ENCODE measurements at places on chromosomes 12 and 14.

GRCh38 chr12:25107920-25108319, 87.0 kb downstream of the DNAI7 start:
- no peak for DNase-seq

DNA sequence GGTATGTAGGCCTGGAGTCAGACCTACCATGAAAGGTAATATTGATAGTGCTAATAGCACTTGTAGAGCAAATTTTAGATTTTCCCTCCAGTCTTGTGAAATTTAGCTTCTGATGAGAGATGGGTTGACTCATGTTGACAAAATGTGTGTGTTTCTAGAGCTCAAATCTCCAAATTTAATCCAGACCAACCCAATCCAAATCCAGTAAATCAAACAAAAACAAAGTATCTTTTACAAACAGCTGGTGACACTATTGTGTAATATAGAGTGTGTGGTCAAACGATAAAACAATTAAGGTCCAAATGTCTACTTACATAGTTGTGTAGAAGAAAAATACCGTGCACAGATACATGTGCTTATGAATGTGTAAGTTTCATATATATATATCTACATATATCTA, 63.4 kb upstream of the KITLG start:
- no peak for DNase-seq

GRCh38 chr14:58862416-58863160, 224.8 kb downstream of the DACT1 start:
- DNase-seq: no peak

DNA sequence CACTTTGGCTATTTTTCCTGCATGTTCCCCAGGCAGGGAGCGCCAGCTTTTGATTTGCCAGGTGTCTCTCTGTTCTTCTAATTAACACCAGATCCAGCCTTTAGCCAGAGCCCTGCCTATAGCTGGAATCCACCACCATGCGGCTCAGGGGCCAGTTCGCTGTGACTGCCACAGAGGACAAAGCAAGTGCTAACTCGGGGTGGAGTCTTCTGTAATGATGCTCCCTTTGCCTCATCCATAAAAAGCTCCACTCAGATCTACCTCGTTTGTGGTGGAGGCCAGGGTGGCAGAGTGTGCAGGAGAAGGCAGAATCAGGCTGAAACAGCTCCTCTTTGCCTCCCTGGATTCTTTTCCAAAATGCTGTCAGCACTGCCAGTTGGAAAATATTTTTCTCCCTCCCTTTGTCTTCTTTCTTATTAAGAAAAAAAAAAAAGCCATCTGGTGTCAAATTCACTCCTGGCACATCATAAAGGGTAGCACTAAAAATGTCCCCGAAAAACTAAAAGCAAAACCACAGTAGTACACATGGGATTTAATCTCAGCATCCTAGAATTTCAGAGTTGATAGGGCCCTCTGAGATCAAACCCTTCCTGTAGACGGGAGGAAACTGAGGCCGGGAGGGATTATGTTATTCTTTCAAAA, 18.0 kb upstream of the CTDSP2 start:
- DNase-seq: no peak

DNA sequence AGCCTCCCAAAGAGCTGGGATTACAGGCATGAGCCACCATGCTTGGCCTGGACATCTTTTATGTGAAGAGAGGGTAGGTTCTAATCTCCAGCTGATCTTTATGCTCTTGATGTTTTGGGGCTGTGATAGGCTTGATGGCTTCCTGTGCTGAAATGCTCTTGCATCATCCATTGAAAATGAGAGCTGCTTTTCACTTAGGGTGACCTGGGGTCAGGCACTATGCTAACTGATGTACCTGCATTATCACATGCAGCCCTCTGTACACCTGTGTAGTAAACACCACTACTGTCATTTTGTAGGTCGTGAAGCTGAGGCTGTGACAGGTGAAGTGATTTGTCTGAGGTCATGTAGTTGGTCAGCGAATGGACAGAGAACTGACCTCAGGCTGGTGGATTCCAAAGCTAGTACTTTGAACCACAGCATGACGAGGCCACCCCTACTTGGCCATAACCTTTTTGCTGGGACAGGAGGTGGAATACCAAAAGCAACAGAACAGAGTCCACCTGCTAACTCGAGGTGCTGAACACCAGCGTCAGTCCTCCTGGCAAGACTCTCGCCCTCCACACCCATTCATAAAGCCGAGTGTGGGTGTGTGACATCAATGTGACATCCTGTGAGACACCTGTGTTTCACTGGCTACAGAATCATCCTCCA, 69.1 kb downstream of the C12orf75 start:
- DNase-seq: no peak

GRCh38 chr14:100212476-100213333, 26.2 kb upstream of the YY1 start:
- DNase-seq: no peak

GRCh38 chr14:88297306-88297705, 25.8 kb downstream of the KCNK10 start:
- DNase-seq: no peak

- DNase-seq: no peak
Observed at GRCh38 chr12:71536279-71536938, 96.8 kb downstream of the LGR5 start.

DNA sequence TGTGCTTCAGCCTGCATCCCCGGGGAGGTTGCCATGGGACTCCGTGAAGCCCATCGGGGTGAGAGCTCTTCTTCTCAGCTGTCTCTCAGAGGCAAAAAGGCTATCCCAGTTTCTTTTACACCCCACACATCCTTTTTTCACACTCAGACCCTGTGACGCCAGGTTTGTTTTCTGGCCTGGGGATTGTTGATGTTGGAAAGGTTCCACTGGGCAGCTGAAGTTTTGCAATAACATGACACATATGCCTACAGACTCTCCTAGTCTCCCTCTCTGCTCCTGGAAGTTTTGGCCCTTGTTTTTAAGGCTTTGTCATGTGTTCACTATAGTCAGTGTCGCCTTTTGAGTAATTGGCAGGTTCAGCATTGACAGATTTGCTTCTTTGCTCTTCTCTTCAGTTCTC, 118.6 kb downstream of the SMOC1 start:
- DNase-seq: no peak

DNA sequence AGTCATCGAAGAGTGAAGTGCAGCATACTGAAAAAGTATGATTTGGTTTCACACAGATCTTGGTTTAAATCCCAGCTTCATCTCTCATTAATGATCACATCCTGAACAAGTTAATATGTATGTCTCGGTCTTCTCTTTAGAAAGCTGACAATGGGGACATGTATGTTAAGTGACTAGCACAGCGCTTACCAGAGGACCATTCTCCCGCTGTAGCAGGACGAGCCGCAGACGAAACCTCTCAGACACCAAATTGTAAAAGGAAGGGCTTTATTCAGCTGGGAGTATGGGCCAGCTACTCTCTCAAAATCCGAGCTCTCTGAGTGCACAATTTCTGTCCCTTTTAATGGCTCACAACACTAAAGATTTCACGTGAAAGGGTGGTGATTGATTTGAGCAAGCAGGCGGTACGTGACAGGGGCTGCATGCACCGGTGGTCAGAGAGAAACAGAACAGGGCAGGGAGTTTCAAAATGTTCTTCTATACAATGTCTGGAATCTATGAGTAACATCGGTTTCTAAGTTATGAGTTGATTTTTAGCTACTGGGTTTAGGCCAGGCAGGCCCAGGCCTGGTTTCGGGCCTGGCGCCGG, 682.4 kb downstream of the DIO2 start:
- no peak for DNase-seq

- peak; percentile 31 for DNase-seq
Observed at GRCh38 chr12:53757101-53757770, 5.5 kb upstream of the CISTR start.

GRCh38 chr12:104460973-104461698, 4.4 kb downstream of the CHST11 start:
- no peak for DNase-seq

GRCh38 chr14:94378527-94379290, 9.7 kb downstream of the SERPINA1 start:
- DNase-seq: no peak

DNA sequence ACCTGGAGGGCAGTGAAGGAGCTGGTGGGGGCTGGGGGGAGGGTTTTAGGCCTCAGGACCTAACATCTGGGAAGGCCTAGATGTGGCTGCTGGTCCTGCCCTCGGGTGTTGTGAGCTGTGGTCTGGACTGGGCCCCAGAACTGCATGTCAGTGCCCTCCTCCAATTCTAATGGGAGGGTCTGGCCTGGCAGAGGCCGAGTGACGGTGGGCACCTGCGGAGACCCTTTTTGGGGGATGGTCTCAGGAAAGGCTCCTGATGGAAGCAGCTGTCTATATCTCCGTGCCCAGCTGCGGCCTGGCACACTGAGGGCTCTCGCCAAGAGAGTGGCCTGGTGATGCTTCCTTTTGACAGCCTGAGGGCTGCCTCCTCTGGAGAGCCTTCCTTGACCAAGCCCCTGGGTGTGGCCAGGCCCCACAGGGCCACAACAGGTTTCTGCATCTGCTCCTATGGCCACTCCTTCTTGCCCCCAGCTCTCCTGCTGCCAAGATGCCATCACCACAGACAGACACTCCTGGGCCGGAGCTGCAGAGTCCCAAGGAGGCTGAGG, 5.3 kb downstream of the EXOC3L4 start:
- no peak for DNase-seq

DNA sequence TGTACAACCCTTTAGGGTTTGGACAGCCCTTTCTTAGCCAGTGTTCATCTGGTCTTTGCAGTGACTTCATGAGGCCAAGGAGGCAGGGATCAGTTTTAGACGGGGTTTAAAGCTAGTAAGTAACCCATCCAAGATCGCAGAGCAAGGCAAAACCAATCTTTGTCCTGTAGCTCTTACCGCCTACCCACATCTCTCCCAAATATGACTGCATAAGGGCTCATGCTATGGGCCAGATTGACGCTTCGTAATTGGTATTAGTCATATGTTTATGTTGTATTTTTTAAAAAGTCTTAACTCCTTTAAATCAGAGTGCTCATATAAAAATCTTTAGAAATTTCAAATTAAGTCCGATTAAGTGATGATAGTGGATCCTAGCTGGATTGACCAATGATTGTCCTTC, 3.7 kb upstream of the CLMN start:
- no peak for DNase-seq

DNA sequence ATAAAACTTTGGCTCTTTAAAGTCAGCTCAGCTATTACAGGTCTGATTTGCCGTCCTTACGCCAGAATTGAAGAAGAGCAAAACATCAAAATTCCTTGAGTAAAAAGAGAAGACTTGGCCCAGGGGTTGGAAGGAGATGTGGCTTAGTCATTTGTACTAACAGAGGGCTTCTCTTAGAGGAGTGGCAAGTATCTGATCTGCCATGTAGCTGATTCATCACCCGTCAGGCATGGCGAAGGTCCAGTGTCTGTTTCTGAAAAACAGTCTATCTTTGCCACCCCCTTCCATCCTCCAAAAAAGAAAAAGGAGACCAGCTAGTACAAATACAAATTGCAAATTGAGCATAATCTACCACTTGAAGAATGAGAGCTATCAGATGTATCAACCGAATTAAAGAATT, 91.9 kb downstream of the RAD52 start:
- no peak for DNase-seq

DNA sequence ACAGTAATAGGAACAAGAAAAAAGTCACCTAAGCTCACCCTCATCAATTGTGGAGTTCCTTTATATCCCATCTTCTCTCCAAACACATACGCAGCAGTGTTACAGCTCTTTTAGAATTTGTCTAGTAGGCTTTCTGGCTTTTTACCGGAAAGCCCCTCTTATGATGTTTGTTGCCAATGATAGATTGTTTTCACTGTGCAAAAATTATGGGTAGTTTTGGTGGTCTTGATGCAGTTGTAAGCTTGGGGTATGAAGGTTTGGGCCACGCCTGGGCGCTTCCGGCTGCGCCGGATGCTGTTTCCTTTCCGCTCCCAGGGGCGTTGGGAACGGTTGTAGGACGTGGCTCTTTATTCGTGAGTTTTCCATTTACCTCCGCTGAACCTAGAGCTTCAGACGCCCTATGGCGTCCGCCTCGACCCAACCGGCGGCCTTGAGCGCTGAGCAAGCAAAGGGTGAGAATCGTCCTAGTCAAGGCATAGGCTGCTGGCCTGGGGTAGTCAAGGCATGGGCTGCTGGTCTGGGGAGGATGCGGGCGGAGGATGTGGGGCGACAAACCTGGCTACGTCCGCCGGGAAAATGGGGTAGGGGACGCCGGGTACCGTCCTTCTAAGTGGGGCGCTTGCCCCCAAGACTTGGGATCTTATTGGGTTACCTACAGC, at the start of the genes C12orf57 and RNU7-1:
TSS of gene C12orf57 (plus strand) at position 301 of the 659 bp plus-strand sequence. CDS start at position 401, 100 bp downstream.
TSS of gene RNU7-1 (plus strand) at position 95 of the 659 bp plus-strand sequence.
- peak; percentile 84 for DNase-seq

GRCh38 chr12:85007836-85008235, 28.2 kb downstream of the TSPAN19 start:
- DNase-seq: no peak

- DNase-seq: no peak
Observed at GRCh38 chr12:48787791-48788523, 932 bp downstream of the ADCY6 start.

- DNase-seq: no peak
Observed at GRCh38 chr14:80176893-80177292, 34.4 kb downstream of the DIO2 start.

GRCh38 chr12:49201595-49202295, 12.9 kb upstream of the TUBA1A start:
- DNase-seq: peak; percentile 77

- DNase-seq: no peak
Observed at GRCh38 chr12:108565146-108565545, 2.8 kb downstream of the ISCU start.

- DNase-seq: no peak
Observed at GRCh38 chr14:51619561-51619960, 32.1 kb upstream of the FRMD6 start.

DNA sequence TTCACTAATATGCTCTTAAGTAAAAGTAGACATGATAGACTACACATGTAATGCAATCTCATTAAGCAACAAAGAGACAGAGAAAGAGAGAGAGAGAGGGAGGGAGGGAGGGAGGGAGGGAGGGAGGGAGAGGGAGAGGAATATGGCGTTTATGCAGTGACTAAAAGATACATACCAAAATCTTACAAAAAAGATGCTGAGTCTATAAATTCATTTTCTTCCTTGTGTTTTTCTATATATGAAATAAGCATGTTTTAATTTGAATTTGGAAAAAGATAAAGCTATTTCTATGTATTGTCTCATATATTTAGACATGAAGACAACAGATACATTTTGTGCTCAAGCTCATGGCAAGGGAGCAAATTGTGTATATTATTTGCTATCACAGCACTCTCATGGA, 44.1 kb downstream of the LRFN5 start:
- no peak for DNase-seq

DNA sequence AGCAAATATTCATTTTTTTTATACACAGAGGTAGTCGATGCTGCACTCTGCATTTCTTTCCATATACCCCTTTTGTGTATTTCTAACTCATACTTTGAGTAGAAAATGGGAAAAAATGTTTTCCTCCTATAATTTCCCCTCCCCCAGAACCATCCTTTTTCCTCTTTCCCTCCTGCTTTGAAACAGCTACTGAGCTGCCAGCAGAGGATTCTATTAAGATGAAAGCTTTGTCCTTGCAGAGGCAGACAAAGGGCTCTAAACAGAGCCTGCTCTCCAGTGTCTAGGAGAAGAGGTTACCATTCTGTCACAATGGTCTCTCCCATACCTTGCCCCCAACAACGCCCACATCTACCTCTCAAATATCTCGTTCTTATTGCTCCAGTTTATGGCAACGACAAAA, 74.6 kb upstream of the OSBPL8 start:
- no peak for DNase-seq

GRCh38 chr12:125098676-125099408, 33.6 kb downstream of the AACS start:
- DNase-seq: no peak

Measured in NCI-H1436 (cell line).